ENCODE measurements at places on chromosomes 4 and X. TPM values are rescaled to one million over a fixed set of nuclear protein-coding genes. Genes with fewer than 3 reads are reported as not detected.

Gene XG
- total RNA-seq: not detected

Gene IBSP
- total RNA-seq: not detected

Gene TMEM164
- total RNA-seq: 85.3 TPM

GRCh38 chr4:117383468-117383867 lies 298.1 kb upstream of the TRAM1L1 start:
- no peak overlapping the region for H3K4me3 ChIP-seq
- H3K27ac ChIP-seq: no peak overlapping the region
- no peaks in the 10 kb centered on the region for H3K4me1 ChIP-seq
- no peaks in the 10 kb centered on the region for H3K27me3 ChIP-seq
- DNase-seq: no peak
- H3K36me3 ChIP-seq: no peaks in the 10 kb centered on the region

GRCh38 chrX:95764972-95765451 lies 919.6 kb upstream of the DIAPH2 start:
- peaks cover 14% of the 10 kb centered on the region for H3K4me1 ChIP-seq
- peak; percentile 1 for DNase-seq
- H3K36me3 ChIP-seq: no peaks in the 10 kb centered on the region
- no peak overlapping the region for H3K27ac ChIP-seq

DNA sequence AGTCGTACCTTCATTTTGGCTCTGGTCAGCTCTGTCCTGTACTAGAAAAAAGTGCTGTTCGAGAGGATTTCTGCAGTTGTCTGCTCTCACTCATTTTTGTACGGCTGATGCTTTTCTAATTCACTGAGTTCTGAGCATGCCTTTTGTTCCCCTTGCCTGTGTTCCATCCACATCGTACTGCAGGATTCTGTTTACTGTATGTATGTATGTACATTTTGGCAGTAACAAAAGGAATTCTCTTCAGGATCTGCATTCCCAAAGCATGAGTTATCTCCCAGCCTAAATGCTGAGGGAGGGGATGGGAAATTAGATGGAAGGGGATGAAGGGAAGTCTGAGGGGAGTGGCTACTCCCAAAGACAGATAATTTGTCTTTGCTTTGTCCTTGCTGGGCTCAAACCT lies 87.6 kb downstream of the GBA3 start:
- no peaks in the 10 kb centered on the region for H3K27me3 ChIP-seq
- no peak overlapping the region for H3K27ac ChIP-seq
- H3K4me1 ChIP-seq: no peaks in the 10 kb centered on the region
- no peaks in the 10 kb centered on the region for H3K36me3 ChIP-seq
- no peak overlapping the region for H3K4me3 ChIP-seq
